SHP77 treated with DMSO at 0.1 percent for 48 hours (cell line): ENCODE measurements at places on chromosomes 5 and 9.

- no peak for DNase-seq
Observed at GRCh38 chr9:79623799-79624721, 52.3 kb downstream of the TLE4 start.

GRCh38 chr5:130135506-130135905 is 231.2 kb downstream of the CHSY3 start:
- DNase-seq, result no peak

GRCh38 chr5:107815109-107815508 is 144.4 kb upstream of the EFNA5 start:
- no peak for DNase-seq

DNA sequence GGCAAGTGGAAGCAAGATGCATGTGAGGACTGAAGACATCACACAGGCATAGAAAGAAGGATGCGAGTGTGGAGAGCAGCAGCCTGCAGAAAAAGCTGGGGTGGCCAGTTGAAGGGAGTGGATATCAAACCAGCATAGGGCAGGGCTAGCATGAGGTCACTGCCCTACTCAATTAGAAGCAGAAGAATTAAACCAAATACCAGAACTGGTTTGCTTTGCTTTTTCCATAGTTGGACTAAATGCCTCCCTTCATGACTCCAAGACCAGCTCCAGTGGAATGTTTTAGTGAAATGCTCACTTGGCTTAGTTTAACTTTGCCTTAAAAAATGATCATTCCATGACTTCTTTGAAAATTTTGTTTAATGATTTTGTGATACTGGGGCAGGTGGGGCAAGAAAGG is 45.8 kb downstream of the TMEM167A start:
- DNase-seq, result no peak

GRCh38 chr5:61641748-61642565 is 309.9 kb downstream of the ZSWIM6 start:
- no peak for DNase-seq

- DNase-seq, result no peak
Observed at GRCh38 chr5:124492444-124493224, 253.8 kb downstream of the ZNF608 start.

DNA sequence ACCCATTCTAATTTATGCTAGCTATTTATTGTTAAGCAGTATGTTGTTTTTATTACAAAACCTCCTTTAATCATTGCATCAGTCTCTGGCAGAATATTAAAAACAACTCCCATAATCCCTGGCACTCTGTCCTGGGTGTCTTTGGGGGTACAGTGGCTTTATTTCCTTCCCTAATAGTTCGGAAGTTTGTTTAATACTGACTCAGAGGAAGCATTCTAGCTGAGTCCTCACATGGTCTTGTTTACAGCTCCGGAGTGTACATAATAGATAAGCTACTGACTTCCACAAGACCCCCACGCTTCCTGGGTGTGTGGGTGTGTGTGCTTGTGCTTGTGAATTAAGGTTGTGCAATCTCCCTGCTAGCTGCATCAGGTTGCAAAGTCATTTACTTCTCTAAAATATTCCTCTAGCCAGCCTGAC is 149.8 kb upstream of the CDKN2B start:
- no peak for DNase-seq

- no peak for DNase-seq
Observed at GRCh38 chr9:33429256-33429985, 18.0 kb downstream of the AQP3 start.

- DNase-seq, result no peak
Observed at GRCh38 chr5:58113172-58113571, 346.7 kb downstream of the PLK2 start.

DNA sequence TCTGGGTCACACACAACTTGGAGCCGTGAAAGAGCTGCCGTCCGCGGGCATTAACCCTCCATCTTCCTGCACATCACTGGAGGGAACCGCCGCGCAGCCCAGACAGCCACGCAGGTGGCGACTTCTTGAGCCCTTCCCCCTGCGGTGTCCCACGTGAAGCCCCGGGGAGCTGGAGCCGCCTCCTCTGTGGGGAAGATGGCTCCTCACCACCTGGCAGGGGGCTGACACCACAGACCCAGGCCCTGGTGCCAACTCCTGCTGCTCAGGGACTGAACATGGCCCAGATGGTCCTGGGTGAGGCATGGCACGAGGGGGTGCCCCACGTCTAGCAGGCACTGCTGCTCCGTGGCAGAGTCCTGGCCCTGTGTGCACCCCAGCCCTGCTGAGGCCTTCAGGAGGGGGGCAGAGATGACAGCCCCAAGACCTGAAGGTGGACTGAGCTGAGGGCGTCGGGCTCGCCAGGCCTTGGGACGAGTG is 38.9 kb downstream of the NDUFS6 start:
- no peak for DNase-seq

- DNase-seq, result no peak
Observed at GRCh38 chr9:96025995-96026602, 150.6 kb downstream of the ERCC6L2 start.

GRCh38 chr5:159777049-159777660 is 139.1 kb upstream of the ADRA1B start:
- no peak for DNase-seq

DNA sequence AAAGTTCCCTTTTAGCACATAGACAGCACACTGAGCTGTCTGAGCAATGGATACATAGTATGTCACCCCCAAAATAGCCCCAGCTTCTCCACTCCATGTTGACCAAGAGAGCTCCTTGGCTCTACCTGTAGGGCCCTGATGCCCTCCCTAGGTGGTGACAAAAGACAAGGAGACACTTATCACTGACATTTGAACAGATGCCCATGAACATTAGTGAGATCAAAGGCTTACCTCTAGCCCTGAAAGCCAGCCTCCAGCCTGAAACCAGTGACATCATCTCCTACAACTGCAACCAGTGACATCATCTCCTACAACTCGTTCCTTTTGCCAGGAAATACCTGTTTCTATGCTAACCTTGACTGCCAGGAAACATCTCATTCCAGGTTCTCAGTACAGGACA is 122.7 kb downstream of the FSTL4 start:
- DNase-seq, result no peak

DNA sequence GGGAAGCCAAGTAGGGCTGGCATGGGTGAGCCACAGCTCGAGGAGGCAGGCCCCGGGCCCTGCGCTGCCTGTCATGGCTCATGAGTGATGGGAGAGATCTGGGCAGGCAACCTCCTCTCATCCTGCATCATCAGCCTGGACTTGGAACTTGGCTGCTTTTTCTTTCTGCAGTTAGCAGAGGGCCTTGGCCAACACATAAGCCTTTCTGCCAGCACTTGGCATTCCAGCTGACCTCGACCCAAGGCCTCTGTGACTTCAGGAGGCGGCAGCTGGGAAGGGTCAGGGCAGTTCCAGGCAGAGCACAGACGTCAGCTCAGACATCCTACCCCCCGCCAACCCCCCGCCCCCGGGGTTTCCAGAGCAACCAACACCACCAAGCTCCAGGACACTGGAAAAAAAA is 7.6 kb downstream of the S1PR3 start:
- DNase-seq, result no peak

- no peak for DNase-seq
Observed at GRCh38 chr9:95343725-95344287, 26.3 kb upstream of the FANCC start.

DNA sequence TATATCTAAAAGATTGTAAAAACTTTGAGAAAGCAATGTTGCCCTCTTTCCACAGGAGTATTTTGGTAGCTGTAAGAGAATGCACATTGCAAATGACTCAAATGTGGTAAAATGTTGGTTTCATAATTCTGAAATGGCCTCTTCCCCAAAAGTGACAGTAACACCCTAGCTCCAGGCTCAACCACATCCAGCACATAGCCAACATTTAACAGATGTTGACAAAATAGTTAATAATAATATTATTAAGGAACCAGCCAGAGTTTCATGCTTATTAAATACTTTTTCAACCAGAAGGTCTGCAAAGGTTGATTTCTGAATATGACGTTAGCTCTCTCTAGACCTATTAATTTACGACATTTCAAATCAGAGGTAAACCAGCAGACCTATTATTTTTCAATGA is 1.3 kb downstream of the ANXA1 start:
- no peak for DNase-seq

DNA sequence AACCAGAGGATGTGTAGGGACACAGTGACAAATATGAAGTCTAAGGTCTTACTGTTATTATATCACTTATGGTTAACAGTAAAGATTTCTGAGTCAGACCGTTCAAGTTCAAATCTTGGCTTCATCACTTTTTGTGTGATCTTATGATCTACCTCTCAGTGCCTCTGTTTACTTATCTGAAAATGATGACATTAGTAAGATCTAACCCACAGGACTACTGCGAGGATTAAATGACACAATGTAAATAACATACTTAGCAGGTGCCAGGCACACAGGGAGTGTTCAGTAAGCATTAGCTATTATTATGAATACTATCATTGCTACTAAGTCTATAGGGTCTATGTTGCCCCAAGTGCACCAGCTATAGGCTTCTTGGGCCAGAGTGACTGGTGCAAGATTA is 2.0 kb downstream of the IRF1 start:
- no peak for DNase-seq

- DNase-seq, result no peak
Observed at GRCh38 chr5:85671223-85671970, 946.3 kb upstream of the COX7C start.

- no peak for DNase-seq
Observed at GRCh38 chr5:11396917-11397316, 507.3 kb downstream of the CTNND2 start.

GRCh38 chr5:126961702-126962101 is 68.7 kb downstream of the MARCHF3 start:
- DNase-seq, result no peak

DNA sequence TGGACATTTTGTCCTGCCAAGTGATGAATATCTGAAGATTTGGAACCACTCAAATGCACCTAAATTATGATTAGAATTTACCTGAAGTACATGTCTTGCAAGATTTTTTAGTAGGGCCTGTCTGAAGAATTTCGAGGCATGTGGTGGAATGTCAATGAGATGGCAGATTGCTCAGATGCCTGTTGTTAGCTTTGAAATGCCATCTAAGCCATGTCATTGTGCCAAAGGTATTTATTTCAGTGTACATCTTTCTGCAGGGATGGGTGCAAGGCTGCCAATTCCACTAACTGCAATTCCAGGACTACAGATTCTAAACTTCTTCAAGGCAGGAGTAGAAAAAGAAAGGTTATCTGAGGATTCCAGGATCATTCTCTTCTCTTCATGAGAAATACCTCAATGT is 9.1 kb upstream of the GNAQ start:
- no peak for DNase-seq

- DNase-seq, result no peak
Observed at GRCh38 chr5:42089705-42090104, 164.6 kb downstream of the FBXO4 start.

GRCh38 chr5:127840198-127840524 is 137.0 kb downstream of the CCDC192 start:
- DNase-seq, result no peak

DNA sequence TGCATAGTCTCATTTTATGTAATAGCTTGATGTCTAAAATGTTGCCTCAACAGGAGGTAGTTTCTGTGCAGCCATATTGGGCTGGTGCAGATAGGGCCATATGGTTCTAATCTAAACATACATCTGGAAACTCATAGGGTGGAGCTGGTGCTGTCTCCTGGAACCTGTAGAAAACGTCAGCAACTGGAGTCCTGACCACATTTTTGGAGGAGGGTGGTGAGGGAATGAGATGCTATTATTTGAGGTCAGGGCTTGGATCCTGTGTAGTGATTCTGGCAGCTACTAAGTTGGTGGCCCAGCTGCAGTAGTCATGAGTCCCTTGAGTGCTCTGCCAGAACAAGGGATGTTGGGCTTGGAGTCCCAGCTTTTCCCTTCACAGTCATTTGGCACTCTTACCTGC is 14.1 kb downstream of the MAN2A1 start:
- DNase-seq, result no peak

DNA sequence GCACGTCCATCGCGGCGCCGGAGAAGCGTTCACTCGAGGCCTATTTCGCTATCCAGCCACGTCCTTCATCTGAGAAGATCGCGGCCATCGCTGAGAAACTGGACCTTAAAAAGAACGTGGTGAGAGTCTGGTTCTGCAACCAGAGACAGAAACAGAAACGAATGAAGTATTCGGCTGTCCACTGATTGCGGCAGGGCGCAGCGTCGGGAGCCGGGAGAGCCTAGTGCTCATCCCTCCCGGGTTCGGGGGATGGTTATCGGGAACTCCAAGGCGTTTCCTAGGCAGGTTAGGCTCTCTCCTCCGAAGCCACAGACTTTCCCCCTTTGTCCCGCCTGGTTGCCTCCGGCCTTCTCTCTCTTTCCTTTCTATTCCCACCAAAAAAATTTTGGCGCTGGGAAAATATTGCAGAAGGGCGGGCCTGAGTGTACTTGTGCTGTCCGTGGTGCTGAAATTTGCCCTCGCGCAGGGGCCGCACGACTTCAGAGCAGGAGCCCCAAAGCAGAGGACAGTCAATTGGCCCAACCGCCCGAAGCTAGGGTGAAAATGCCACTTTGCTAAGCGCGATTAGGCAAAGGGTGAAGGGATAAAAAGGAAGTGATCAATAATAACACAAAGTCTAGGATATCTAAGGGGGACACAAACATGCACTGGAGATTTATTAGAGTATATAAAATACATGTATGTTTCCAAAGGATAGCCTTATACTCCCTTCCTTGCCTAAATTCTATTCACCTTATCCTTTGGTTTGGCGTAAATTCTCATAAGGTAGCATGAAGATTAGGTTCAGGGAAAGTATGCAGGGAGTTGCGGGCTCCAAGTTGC is 1.8 kb downstream of the POU4F3 start:
- no peak for DNase-seq

DNA sequence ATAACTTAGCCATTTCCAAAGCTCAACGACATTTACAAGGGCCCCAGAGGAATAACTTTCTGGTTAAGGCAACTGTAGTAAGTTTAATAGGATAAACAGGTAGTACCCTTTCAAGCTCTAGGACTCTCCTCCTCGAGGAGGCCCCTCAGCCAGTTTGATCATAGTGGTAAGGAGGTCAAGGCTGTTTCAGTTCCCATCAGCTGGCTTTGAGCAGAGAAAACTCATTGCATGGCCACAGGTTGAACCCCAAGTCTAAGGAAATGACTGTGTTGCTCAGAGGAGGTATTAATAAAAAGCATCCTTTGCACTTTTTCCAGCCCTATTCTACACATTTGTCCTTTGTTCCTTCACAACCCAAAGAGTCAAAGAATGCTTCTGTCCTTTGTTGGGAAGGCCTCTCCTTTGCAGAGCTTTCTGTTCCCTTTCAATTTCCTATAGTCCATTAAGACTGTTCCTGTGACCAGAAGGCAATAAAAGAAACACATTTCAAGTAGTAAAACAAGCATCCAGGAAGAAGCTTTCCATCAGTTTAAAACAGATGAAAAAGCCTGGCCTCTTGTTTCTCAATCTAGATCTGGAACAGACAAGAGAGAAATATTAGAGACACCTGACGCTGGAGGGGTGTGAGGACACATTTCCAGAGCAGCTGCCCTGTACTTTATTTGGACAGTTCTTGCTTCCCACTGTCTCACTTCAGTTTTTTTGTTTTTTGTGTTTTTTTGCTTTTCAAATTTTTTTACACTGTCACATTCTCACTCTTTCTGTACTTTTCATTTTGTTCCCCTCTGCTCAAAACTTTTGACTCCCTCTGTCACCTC is 54.1 kb downstream of the PRRC1 start:
- DNase-seq, result no peak
